ENCODE measurements at places on chromosomes 13 and 19.

DNA sequence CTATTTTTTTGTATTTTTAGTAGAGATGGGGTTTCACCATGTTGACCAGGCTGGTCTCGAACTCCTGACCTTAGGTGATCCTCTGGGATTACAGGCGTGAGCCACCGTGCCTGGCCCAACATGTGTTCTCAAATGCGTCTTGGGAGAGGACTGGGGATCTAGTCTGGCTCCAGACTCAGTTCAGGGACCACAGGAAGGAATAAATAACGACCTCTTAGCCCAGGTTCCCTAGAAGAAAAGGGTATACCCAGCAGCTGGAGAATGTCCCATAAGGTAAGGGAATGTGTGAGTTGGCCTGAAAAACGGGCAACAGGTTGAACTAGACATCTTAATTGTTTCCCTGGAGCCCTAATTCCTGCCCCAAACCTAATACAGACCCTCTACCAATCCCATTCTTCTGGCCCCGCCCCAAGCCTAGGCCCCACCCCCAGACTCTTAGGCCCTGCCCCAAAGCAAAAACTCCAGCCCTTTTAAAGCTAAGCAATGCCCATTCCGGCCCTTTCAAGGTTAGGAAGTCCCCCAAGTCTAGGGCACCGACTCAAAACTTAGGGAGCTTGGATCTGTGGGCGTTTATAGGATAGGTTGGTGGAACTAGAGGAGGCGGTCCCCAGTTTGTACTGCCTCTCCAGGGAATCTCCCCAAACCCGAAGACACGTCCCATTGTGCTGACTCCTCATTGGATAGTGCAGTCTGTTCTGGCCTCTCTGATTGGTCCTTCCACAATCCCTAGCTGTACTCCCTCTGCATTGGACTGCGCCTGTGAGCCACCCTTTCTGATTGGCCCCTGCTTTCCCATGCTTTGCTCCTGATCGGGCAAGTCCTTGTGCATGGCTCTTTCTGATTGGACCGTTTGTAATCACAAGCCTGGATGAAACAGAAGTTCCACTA lies 5.4 kb upstream of the LRFN1 start:
- no peak for DNase-seq

- DNase-seq: peak; percentile 63
Observed at GRCh38 chr19:3671680-3672574, 28.3 kb downstream of the PIP5K1C start.

DNA sequence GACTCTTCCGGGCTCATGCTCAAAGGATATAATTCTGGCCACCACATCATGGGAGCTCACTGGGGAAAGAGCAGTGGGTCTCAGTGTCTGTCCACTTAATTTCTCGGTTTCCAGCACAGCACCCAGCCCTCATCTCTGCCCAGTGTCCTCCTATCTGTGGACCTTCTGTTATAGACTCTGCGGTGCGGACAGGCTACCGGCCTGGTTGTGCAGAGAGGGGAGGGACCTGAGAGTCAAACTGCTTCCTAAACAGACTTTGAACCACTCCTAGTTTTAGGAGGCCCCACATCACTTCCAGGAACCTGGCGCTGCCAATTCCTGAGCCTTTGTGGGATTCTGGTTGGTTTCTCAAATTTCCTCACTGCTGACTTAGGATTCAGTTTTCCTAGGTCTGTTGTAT lies 59.8 kb upstream of the MED4 start:
- DNase-seq: no peak

- DNase-seq: no peak
Observed at GRCh38 chr19:45142016-45142725, 18.6 kb downstream of the NKPD1 start.

GRCh38 chr13:44732503-44733098 lies 156.5 kb upstream of the TSC22D1 start:
- no peak for DNase-seq

GRCh38 chr13:36841391-36841790 lies 22.4 kb downstream of the RFXAP start:
- no peak for DNase-seq

DNA sequence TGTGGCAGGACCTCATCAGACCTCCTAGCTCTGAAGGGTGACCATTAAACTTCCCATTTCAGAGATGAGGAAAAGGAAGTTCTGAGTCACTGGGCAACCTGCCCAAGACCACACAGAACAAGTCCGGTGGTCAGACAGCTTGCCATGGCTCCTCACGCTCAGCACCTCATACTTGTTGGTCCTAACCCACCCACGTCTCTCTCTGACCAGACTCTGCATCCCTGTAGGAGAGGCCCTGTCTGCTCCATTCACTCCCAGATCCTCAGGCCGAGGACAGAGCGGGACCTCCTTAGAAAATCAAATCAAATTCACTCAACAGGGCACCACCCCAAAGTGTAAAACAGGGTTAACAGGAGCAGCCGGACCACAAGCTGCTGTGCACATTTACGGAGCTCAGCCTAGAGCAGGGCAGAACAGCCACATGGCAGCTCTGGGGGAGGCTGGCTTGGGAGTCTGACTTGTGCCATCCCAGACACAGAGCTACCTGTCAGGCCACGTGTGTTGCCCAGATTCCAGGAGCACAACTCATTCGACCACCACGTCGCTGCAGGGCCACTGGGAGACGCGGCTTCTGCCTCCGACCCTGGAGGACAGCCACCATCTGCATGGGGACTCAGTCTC lies 1.7 kb downstream of the MIER2 start:
- peak; percentile 19 for DNase-seq

- no peak for DNase-seq
Observed at GRCh38 chr19:42246922-42247639, 4.7 kb upstream of the GSK3A start.

- DNase-seq: no peak
Observed at GRCh38 chr19:825897-826644, 1.6 kb upstream of the AZU1 start.

DNA sequence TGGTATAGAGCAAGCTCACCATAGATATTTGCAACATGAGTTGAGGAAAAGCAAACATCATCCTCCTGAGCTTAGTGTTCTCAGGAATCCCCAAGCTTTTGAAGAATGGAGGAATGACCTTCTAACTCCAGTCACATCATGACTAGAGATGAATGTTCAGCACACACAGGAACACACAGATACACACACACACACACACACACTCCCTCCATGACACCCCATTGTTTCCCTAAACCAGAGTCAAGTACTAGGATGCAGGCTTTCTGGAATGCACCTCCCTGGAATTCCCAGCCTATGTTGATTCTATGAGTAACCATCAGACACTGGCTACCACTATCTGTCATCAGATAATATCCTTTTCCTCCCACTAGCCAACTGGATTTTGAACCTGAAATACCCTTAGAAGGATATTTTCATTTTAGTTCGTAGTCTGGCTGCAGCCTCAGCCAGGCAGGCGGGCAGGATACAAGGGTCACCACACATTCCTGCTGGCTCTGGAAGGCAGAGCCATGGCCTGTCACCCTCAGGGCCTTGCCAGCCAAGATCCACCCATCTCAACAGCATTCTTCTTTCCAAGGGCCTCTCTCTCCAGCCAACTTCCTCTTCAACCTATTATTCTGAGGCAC lies 162.4 kb downstream of the FOXO1 start:
- no peak for DNase-seq
